ENCODE measurements at places on chromosomes 2 and 18. TPM values are rescaled to one million over a fixed set of nuclear protein-coding genes. Genes with fewer than 3 reads are reported as not detected.

- no peaks in the 10 kb centered on the region for H3K36me3 ChIP-seq
- H3K4me3 ChIP-seq, result no peak overlapping the region
- no peak overlapping the region for H3K27ac ChIP-seq
- DNase-seq, result no peak
- H3K4me1 ChIP-seq, result peaks cover 17% of the 10 kb centered on the region
- H3K27me3 ChIP-seq, result peaks cover 30% of the 10 kb centered on the region
These were observed 16.1 kb upstream of the ANKRD53 start for GRCh38 chr2:70962211-70962884.

Gene GCG
- total RNA-seq, result not detected

DNA sequence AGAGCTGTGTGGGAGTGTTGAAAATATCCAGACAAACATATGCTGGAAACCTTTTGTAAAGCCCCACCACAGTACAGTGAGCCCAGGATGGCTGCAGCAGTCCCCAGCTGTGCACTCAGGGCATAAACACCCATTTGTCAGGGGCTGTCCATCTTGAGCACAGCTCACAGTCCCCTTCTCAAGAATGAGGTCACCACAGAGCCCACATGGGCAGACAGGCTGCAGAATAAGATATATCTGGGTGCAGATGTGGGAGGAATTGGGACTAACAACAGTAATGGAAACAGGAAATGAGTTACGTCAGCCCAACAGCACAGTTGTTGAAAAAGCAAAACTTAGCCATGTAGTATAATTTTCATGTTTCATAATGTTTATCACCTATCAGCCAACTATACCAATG is 219.6 kb downstream of the ETAA1 start:
- H3K4me1 ChIP-seq, result no peaks in the 10 kb centered on the region
- DNase-seq, result no peak
- H3K36me3 ChIP-seq, result no peaks in the 10 kb centered on the region

Gene KRTCAP3
- total RNA-seq, result 11.5 TPM

Gene FAM110C
- 0.36 TPM for total RNA-seq

DNA sequence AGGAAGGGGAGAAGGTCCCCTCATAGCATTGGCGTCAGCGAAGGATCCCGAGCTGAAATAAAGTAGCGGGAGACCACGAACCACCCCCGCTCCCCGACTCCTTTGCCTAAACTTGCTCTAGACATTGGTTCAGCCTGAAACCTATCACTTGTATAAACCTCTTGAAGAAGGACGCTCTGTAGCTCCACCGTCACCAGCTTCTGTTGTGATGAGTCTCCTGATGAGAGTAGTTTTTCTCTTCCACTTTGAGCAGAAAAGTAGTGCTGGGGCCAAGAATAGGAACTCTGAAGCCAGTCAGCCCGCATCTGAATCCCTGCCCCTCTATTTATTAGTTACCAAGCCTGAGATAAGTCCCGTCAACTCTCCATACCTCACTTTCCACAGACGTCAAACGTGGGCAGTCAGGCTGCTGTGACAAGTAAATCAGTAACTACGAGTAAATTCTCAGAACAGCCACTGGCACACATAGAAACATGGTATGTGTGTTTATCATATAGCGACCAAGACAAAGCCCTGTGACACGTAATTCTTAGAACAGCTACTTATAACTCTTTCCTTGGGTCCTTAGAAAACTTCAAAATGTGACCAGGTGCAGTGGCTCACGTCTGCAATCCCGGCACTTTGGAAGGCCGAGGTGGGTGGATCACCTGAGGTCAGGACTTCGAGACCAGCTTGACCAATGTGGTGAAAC is 61.7 kb downstream of the CD226 start:
- peak overlapping the region; percentile 20 for H3K27ac ChIP-seq

Gene RAB6D
- total RNA-seq, result not detected

- no peak overlapping the region for H3K4me3 ChIP-seq
- H3K27me3 ChIP-seq, result no peaks in the 10 kb centered on the region
These were observed 39.6 kb downstream of the REV1 start for GRCh38 chr2:99450199-99450598.

- H3K36me3 ChIP-seq, result peaks cover 25% of the 10 kb centered on the region
- H3K27me3 ChIP-seq, result no peaks in the 10 kb centered on the region
- no peak overlapping the region for H3K27ac ChIP-seq
- peaks cover 10% of the 10 kb centered on the region for H3K4me1 ChIP-seq
These were observed 2.2 kb downstream of the SCRN3 start for GRCh38 chr2:174397773-174398172.

DNA sequence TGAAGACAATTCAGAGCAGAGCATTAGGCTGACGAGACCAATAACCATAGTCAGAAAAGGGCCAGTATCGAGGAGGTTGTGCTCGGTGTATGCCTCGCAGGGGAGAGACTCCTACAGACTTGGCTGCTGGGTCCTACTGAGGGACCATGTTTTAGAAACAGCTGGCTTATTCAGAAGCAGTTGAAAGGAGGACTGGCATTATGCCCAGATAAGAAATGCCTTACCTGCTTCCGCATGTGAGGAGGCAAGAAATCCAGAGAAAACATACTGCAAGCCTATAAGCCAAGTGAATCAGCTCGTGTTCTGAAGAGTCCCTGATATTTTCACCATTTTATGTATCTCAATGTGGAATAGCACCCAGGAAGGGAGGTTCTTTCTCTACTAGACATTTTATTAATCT is 434.7 kb downstream of the GRB14 start:
- H3K36me3 ChIP-seq, result no peaks in the 10 kb centered on the region
- H3K27ac ChIP-seq, result no peak overlapping the region
- no peaks in the 10 kb centered on the region for H3K27me3 ChIP-seq
- no peak for DNase-seq
- no peaks in the 10 kb centered on the region for H3K4me1 ChIP-seq

GRCh38 chr2:171228826-171229225 is 68.1 kb upstream of the TLK1 start:
- no peak for DNase-seq
- H3K4me1 ChIP-seq, result no peaks in the 10 kb centered on the region
- no peak overlapping the region for H3K4me3 ChIP-seq
- no peak overlapping the region for H3K27ac ChIP-seq
- H3K36me3 ChIP-seq, result no peaks in the 10 kb centered on the region

DNA sequence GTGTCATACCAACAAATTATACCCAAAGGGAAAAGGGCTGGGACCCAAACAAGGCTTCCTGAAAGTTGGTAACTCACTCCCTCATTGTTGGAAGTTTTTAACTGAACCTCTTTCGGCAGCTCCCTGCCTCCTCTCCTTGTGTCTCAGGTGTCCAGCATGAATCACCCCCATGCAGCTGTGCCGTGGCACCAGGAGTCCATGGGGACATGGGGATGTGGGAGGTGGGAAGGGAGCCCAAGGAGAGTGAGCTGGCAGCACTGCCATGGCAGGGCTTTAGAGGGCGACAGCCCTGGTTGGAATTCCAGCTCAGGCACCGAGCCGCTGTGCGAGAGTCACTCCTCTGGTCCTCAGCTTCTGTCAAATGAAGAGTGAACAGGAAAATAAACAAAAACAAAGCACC is 12.5 kb upstream of the GYPC start:
- no peak for DNase-seq
- H3K4me3 ChIP-seq, result no peak overlapping the region
- no peaks in the 10 kb centered on the region for H3K36me3 ChIP-seq
- H3K27me3 ChIP-seq, result no peaks in the 10 kb centered on the region
- H3K4me1 ChIP-seq, result no peaks in the 10 kb centered on the region

DNA sequence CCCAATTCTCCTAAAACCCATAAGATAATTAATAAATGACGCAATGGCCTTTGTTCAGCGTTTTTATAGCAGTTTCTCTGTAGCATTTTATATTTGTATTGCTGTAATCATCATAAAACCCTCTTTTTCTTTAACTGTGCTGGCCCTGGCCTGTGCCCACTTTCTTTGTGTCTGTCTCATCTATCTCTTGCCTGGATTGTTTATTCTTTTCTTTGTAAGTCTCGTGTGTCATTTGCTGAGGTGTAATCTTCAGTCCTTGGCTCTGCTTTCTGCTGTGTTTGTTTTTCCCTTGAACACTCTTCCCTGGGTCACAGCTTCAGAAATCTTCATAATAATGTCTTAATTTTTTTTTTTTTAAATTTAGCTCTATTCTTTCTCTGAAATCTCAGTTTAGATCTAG is 525.8 kb upstream of the LINC00305 start:
- H3K4me1 ChIP-seq, result no peaks in the 10 kb centered on the region
- no peak for DNase-seq
- no peak overlapping the region for H3K27ac ChIP-seq

- H3K4me1 ChIP-seq, result no peaks in the 10 kb centered on the region
- DNase-seq, result no peak
- H3K4me3 ChIP-seq, result no peak overlapping the region
- H3K27ac ChIP-seq, result no peak overlapping the region
- no peaks in the 10 kb centered on the region for H3K27me3 ChIP-seq
These were observed 1848.6 kb upstream of the CELF4 start for GRCh38 chr18:39414009-39414700.

DNA sequence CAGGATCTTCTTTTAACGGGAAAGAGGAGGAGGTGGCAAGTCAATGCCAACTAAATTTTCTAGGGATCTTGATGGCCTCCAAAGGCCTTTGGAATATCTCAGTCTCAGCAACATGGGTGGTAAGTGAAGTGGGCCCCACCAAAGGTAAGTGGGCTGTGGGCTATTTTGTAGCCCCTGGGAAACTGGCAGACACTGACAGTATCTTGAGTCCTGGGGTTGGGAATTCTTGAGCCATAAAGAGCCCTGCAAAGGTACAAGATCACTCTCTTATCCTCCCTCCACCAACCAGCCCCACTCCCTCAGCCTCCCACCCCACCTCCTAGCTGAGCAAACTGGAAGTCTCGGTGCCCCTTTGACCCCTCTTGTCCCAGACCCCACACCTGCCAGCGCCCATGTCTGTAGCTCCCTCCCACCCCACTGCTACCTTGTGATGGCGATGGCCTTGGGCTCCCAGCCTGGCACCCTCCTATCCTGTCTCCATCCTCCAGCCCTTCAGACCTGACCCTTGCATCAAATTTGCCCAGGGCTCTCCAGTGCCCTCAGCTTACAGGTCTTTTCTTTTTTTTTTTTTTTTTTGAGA is 8.5 kb downstream of the ATP6V1B1 start:
- H3K4me1 ChIP-seq, result peaks cover 13% of the 10 kb centered on the region
- H3K27ac ChIP-seq, result no peak overlapping the region
- H3K36me3 ChIP-seq, result no peaks in the 10 kb centered on the region
- peak; percentile 21 for DNase-seq
- H3K27me3 ChIP-seq, result peaks cover 3% of the 10 kb centered on the region

DNA sequence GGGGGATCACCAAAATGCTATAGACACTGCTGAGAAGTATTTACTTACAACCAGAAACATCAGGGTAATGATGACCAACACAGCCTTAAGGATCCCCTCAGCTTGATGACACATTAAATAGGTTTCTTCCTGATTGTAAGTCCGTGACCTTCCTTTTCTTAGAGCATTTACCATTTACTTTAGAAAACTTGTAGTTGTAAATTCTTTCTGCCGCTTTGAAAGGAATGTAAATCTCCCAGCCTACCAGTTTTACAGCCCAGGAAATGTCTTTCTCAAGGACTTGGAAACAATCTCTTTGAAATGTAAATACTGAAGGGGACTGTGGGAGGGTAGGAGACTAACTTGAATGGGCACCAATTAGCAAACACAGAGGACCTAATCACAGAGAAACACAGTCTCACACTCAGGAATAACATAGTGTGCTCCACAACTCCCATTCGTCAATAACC is 278.6 kb downstream of the DSC3 start:
- no peaks in the 10 kb centered on the region for H3K27me3 ChIP-seq
- DNase-seq, result no peak
- H3K36me3 ChIP-seq, result no peaks in the 10 kb centered on the region
- no peaks in the 10 kb centered on the region for H3K4me1 ChIP-seq
- H3K27ac ChIP-seq, result no peak overlapping the region

- H3K36me3 ChIP-seq, result no peaks in the 10 kb centered on the region
- H3K27me3 ChIP-seq, result peaks cover 42% of the 10 kb centered on the region
- H3K4me3 ChIP-seq, result peak overlapping the region; percentile 41
These were observed 627 bp upstream of the CRACDL start for GRCh38 chr2:98936353-98937351.

Gene ARHGAP15
- total RNA-seq, result 158 TPM

- H3K27ac ChIP-seq, result no peak overlapping the region
- no peaks in the 10 kb centered on the region for H3K27me3 ChIP-seq
- no peak for DNase-seq
- no peak overlapping the region for H3K4me3 ChIP-seq
These were observed 29.4 kb upstream of the ST3GAL5 start for GRCh38 chr2:85917887-85918795.

GRCh38 chr2:230668184-230668938 is 44.3 kb upstream of the CAB39 start:
- H3K27ac ChIP-seq, result no peak overlapping the region
- no peak overlapping the region for H3K4me3 ChIP-seq
- DNase-seq, result no peak
- no peaks in the 10 kb centered on the region for H3K36me3 ChIP-seq
- no peaks in the 10 kb centered on the region for H3K27me3 ChIP-seq
